ENCODE measurements at places on chromosomes 3 and 15.

DNA sequence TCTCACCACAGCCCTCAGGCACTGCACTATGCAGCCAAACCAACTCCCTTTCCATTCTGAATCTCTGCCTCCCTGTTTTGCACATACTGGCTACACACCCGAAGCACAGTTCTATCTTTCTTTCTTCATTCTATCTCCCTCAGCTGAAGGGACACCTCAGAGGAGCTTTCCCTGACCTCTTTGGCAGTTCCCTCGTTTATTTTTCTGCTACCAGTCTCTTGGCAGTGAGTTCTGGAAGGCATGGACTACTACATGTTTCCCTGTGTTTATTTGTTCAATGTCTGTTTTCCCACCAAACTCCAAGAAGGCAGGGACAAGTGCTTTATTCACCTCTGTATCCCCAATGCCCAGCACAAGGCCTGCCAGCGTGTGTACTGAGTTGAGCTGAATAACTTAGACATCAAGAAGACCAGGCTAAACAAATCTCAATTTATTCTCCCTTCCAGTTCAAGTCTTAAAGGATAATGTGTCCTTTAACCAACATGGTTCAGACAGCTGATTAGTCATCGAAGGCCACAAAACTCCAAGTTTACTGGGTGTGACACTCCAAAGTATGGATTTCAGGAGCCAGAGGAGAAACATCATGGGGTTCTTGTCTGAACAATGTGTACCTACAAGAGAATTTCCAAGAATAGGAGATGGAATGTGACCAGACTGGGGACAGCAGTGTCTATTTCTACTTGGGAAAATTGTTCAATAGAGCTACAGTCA, 260.1 kb upstream of the CTNNB1 start:
- DNase-seq: no peak

- DNase-seq: no peak
Observed at GRCh38 chr15:89349206-89349558, 14.6 kb upstream of the POLG start.

GRCh38 chr15:39591141-39591895, 10.4 kb downstream of the THBS1 start:
- no peak for DNase-seq

- DNase-seq: no peak
Observed at GRCh38 chr3:125367403-125368230, 7.5 kb downstream of the ZNF148 start.

- no peak for DNase-seq
Observed at GRCh38 chr15:50519740-50520425, 26.6 kb downstream of the USP50 start.

DNA sequence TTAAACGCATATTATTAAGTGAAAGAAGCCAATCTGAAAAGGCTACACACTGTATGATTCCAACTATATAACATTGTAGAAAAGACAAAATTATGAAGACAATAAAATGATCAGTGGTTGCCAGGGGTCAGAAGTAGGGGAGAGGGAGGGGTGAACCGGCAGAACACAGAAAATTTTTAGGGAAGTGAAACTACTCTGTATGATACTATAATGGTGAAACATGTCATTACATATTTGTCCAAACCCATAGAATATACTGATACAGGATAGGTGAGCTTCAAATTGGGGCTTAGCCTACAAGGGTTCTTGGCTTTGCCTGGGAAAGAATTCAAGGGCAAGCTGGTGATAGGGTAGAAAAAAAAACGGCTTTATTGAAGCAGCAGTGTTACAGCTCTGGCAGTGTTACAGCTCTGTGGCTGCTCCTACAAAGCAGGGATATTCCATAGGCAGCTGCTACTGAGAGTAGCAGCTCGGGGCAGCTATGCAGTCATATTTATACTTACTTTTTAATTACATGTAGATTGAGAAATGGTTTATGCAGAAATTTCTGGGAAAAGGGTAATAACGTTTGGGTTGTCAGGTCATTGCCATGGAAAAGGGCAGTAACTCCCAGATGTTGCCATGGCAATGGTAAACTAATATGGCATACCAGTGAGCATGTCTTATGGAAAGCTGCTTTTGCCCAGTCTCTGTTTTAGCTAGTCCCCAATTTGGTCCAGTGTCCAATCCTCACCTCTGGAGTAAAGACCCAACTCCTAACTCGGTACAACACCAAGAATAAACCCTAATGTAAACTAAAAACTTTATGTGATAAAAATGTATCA, 125.1 kb upstream of the SLC25A36 start:
- no peak for DNase-seq

GRCh38 chr15:60299452-60300047, 98.2 kb downstream of the ANXA2 start:
- no peak for DNase-seq

- no peak for DNase-seq
Observed at GRCh38 chr15:58777107-58777506, 6.0 kb downstream of the MINDY2 start.

DNA sequence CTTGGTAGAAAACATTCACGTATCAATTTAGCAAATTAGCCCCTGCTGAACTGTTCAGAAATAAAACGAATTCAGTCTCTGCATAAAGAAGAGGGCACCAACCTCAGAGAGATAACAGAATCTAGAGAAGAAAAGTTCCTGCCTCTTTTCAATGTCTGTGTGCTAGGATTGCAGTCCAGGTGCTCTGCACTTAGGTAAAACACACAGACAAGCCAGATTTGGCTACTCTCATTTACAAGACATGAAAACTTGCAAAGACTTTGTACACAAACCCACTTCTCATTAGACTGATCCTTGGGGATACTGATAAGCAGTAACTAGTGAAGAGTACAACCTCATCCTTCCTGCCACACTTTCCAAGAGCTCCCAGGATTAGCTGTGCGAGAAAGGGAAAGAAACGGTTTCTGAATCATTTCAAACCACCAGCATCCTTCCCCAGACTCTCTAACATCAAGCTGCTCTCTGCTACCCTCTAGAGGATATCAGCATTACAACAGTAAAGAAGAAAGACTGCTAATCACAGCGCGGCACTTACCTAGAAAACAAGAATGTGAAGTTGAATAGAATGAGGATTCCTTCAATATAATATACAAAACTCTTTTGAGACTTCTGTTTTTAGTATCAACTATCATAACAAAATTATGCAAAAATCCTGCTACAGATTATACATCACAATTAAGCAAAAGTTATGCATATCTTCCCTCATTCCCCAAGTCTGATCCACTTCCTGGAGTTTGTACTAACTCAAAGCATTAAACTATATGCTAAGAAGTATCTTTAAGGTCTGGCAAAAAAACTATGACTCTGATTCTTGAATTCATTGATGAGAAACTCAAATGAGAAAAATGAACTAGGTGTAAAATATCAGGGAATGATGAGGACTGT, 306.4 kb downstream of the MAGI1 start:
- DNase-seq: no peak

DNA sequence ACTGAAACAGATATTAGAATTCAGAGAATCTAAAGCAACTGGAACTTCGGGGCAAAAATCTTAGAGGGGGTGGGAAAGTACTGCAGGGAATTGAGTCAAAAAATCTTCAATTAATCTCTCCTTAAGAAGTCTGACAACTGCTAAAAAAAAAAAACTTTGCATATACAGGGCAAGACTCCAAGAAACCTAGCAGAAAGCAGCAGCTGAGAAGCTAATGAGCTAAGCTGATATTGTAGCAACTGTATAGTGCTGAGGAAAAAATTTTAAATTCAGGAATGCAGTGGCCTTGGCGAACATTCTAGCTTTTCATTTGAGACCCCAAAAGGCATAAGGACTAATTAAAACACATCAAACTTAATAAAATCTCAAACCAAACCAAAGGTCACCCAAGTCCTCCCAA, 113.6 kb downstream of the SCAPER start:
- no peak for DNase-seq

GRCh38 chr15:101009176-101009575, 90.0 kb downstream of the LRRK1 start:
- DNase-seq: no peak

GRCh38 chr3:171165499-171165921, 139.0 kb upstream of the SLC2A2 start:
- DNase-seq: no peak

- DNase-seq: no peak
Observed at GRCh38 chr3:126529585-126530170, 5.7 kb downstream of the CHST13 start.

- DNase-seq: no peak
Observed at GRCh38 chr15:94398001-94398400, 166.6 kb downstream of the MCTP2 start.
